T-helper 17 cell (primary cell): ENCODE measurements at places on chromosomes 3 and 15. TPM values are rescaled to one million over a fixed set of nuclear protein-coding genes. Genes with fewer than 3 reads are reported as not detected.

Gene LRRC15
- total RNA-seq = not detected

Gene TRIM71
- not detected for total RNA-seq

Gene FBXO40
- total RNA-seq = not detected

Gene CAMK2N2
- 0.31 TPM for total RNA-seq

Gene CPNE4
- total RNA-seq = not detected

Gene GRM7
- total RNA-seq = not detected

Gene SLC22A13
- total RNA-seq = 0.32 TPM

- no peaks in the 10 kb centered on the region for H3K4me1 ChIP-seq
- H3K36me3 ChIP-seq = peaks cover 2% of the 10 kb centered on the region
- H3K27me3 ChIP-seq = peaks cover 44% of the 10 kb centered on the region
- no peak for DNase-seq
- no peak overlapping the region for H3K4me3 ChIP-seq
- no peak overlapping the region for H3K27ac ChIP-seq
Measured at GRCh38 chr3:195003006-195003892, 267.7 kb downstream of the XXYLT1 start.

- H3K4me1 ChIP-seq = peaks cover 59% of the 10 kb centered on the region
- peak; percentile 67 for DNase-seq
- peak overlapping the region; percentile 91 for H3K27ac ChIP-seq
- peaks cover 2% of the 10 kb centered on the region for H3K36me3 ChIP-seq
Measured at GRCh38 chr3:50616003-50616769, 765 bp upstream of the MAPKAPK3 start.

DNA sequence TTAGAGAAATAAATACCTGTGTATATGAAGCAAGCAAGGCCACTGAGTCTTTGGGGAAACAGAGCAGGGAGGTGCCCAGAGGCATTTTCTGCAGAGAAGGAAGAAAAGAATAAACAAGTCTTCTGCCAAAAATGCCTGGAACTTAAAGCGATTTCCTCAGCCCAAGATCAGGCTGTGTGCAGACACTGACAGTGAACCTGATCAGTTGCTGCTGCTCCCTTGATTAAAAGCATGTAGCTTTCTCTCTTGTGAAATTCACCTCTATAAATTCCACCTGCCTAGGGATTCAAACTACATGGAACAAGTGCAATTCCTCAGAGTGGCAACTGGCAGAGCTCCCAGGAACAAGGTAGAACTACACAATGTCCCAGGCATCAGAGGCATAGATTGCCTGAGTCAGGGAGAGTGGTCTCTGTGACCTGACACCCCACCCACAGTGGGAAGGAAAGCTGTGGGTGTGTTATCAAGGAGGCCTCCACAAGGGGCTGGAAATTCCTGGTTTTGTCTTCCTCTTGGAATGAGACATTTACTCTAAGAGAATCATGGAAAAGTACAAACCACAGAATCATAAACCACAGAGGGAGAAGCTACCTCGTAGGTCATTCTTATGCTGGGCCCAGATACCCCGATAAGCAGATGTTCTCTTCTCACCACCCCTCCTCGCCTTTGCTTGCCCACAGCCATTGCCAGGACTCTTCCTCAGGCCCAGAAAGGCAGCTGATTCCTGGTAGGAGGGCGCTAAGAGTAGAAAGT is 1.8 kb upstream of the ZBTB38 start:
- no peaks in the 10 kb centered on the region for H3K27me3 ChIP-seq
- DNase-seq = no peak
- H3K36me3 ChIP-seq = no peaks in the 10 kb centered on the region

DNA sequence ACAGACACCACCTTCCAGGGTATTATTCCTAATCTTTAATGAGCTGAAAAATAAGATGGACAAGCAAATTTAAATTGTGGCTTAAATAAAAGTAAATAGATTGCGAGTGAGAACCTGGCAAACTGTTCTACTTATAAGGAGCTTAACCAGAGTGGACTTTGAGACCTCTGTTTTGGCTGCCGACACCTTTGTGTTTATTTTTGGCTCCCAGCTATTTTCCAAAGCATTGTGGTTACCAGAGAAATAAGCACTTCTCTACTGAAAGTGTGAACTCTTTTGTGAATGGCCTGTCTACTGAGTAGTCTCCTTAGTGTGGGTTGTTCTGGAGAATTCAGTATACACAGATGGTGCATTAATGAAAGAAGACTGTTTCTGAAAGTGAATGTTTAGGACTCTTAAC is 109.4 kb downstream of the ATP8B4 start:
- no peaks in the 10 kb centered on the region for H3K36me3 ChIP-seq
- no peak overlapping the region for H3K27ac ChIP-seq
- H3K27me3 ChIP-seq = peaks cover 19% of the 10 kb centered on the region
- DNase-seq = no peak

DNA sequence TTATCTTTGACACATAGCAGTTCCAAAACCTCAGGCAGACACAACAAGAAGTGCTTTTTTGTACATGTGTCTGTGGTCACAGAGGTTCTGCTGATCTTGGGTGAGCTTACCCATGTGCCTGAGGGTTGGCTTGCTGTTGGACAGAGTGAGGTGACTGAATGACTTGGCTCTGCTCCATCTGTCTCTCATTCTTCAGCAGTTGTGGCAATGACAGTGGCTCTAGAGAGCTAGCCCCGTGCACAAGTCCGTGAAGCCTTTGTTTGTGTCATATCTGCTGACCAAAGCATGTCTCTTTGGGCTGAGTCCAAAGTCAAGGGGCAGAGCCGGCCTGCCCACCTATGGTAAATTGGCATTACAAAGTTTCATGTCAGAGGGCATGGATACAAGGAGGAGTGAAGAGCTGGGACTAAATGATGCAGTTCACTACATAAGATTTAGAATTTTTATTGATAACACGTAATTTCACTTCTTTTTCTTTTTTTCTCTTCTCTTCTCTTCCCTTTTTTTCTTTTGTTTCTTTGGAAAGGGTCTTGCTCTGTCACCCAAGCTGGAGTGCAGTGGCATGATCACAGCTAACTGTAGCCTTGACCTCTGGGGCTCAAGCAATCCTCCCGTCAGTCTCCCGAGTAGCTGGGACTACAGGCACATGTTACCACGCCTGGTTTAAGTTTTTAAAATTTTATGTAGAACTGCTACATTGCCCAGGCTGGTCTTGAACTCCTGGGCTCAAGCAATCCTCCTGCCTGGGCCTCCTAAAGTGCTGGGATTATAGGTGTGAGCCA is 77.9 kb downstream of the ITPR1 start:
- no peak for DNase-seq
- H3K27ac ChIP-seq = peak overlapping the region; percentile 47
- H3K4me3 ChIP-seq = no peak overlapping the region
- no peaks in the 10 kb centered on the region for H3K27me3 ChIP-seq
- peaks cover 6% of the 10 kb centered on the region for H3K36me3 ChIP-seq

DNA sequence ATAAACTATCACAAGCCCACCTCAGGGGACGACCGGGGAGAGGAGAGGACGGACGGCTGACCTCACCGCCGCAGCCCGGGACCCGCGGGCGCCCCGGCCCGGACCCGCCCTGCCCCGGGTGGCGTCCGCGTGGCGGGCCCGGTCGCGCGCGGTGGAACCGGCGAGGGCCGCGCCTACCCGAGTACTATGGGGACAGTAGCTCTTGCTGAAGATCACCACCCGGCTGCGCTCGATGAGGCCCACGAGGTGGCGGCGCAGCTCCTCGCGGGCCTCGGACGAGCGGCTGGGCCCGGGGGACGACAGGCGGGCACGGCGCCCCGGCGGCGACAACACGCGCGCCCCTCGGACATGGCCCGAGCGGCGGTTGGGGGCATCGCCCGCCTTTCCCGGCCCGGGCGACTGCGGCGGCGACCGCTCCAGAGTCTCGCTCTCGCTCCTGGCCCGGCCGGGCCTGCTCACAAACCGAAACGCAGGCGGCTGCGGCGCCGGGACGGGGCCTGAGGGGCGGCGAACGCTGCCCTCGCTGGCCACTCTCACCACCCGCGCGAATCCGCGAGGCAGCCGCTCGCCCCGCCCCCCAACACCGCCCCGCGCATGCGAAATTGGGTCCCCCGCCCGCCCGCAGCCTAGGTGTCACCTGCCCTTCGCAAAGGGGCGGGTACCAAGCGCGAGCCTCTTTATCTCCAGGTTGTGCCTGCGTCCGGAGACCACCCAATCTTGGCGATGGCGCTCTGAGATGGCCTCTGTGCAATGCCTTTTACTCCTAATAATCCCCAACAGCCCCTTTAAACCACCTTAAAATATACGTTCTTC is at the start of gene TXNRD3:
Gene TXNRD3, minus strand, starts transcription at position 554 of the 813 bp plus-strand sequence.
- peak within 1 kb of the TSS; percentile 39 for H3K27ac ChIP-seq
- H3K4me3 ChIP-seq = peak within 1 kb of the TSS; percentile 89
- H3K4me1 ChIP-seq = peaks cover 3% of the 10 kb centered on the region
- no peaks in the 10 kb centered on the region for H3K36me3 ChIP-seq
- peak; percentile 32 for DNase-seq

GRCh38 chr15:91104111-91104510 is 4.1 kb downstream of the SV2B start:
- H3K4me3 ChIP-seq = no peak overlapping the region
- no peak for DNase-seq
- peaks cover 13% of the 10 kb centered on the region for H3K36me3 ChIP-seq
- H3K27ac ChIP-seq = no peak overlapping the region
- H3K4me1 ChIP-seq = peaks cover 20% of the 10 kb centered on the region
- H3K27me3 ChIP-seq = peaks cover 91% of the 10 kb centered on the region
